AML-193 (cell line): ENCODE measurements at places on chromosomes 11 and 22.
A peak's percentile ranks its signal among the peaks of the same experiment; 100 is the strongest.

DNA sequence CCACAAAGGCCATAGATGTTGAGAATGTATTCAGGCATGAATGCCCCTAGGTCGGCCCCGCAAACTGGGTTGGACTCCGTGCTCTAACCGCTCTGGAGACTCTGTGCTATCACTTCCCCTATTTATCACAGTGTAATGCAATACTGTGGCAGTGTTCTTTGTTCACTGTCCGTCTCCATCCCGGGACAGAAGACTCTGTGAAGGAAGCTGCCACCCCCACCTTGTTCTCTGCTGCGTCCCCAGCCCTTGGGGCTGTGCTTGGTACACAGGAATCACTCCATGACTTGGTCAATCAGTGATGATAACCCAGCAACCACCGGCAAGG lies 57.6 kb downstream of the TSPAN18 start:
- no peak for DNase-seq

- no peak for DNase-seq
Observed at GRCh38 chr22:44730022-44730393, 22.4 kb upstream of the ARHGAP8 start.

DNA sequence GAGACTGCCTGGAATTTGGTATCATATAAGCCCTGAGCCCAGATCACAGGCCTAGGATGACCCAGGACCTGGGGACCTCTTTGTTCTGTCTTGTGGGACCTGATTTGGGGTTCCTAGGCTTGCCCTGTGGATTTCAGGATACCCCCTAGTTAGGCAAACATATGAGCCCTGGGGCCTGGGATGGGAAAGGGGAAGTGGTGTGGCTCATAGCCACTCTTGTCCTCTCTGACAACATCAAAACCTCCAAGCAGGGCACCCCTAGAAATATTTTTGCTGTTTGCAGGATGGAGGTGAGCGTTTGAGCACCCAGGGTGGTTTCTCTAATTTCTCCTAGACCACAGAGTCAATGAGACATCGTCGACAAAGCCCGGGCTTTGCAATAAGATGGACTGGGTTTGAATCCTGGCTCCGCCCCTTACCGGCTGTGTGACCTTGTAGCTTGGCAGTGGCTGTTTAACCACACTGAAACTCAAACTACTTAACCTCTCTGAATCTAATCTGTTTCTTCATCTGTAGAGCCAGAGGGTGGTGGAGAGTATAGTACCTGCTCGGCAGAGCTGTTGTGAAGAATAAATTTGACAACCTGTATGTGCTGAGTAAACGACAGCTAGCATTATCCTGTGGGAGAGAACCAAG lies 5.3 kb upstream of the LRRC10B start:
- no peak for DNase-seq

DNA sequence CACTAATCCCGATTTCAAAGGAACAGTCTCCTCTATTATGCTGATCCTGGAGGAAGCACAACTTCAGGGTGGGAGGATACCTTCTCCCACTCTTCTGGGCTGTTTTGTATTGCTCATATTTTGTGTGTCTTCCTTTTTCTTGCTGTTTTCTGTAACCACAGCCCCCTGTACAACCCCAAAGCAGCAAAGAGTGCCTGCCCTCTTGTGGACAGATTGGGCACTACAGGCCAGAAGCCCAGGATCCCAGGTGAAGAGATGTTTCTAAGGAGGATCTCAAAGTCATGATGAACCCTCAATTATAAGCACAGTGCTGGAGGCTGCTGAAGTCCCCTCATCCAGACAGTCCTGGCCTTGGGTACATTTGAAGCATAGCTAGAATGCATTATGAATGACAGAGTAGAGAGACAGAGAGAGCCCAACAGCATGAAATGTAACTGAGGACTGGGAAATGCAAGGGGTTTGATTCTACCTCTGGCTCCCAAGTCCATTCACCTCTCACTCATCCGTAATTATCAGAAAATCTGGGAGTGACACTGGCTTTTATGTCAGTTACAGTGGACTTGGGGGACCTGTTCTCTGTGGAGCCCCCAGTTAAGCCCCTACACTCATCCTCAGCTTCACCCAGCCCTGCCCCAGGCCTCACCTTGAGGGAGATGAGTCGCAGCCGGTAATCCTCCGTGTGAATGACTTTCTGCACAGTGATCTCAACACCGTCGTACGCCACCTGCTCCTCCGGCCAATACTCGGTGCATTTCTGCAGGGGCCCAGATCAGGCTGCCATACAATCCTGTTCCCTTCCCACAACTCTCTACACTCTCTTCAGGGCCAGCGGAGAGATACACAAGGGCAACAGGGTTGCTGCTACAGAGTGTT lies 6.2 kb upstream of the IGSF22 start:
- DNase-seq = peak; percentile 18
